Coronary artery (tissue), 2 donors: ENCODE measurements at places on chromosomes 4 and X.

DNA sequence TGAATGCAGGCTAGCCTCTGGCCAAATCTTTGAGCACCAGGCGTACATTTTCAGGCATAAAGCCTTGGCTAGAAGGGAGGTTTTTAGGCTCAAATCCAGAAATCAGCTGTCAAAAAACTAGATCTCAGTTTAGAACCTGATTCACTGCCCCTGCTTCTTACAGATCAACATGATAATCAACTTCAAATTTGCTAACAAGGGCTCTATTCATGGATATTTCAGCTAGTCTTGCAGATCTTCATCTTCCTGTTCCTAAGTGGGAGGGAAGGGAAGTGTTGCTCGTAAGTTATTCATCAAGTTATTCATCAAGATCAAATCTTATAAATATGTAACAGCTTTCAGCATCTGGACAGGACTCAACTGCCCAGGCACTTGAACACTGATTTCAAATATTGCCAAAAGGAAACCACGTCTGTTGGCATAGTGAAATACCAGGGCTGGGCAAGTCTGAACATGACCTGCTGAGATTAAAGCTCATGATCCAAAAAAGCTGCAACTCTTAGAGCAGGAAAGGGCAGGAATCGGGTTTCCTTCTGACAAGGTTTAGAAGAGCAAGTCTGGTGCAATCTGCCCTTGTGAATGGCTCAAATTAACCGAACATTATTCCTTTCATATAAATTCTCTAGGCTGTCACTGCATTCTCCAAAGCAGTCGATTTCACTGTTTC lies 200.3 kb downstream of the PDGFC start:
- DNase-seq, result no peak

GRCh38 chr4:72119946-72120345 lies 88.1 kb downstream of the NPFFR2 start:
- DNase-seq, result no peak

GRCh38 chr4:124179506-124180186 lies 532.9 kb downstream of the ANKRD50 start:
- DNase-seq, result no peak

DNA sequence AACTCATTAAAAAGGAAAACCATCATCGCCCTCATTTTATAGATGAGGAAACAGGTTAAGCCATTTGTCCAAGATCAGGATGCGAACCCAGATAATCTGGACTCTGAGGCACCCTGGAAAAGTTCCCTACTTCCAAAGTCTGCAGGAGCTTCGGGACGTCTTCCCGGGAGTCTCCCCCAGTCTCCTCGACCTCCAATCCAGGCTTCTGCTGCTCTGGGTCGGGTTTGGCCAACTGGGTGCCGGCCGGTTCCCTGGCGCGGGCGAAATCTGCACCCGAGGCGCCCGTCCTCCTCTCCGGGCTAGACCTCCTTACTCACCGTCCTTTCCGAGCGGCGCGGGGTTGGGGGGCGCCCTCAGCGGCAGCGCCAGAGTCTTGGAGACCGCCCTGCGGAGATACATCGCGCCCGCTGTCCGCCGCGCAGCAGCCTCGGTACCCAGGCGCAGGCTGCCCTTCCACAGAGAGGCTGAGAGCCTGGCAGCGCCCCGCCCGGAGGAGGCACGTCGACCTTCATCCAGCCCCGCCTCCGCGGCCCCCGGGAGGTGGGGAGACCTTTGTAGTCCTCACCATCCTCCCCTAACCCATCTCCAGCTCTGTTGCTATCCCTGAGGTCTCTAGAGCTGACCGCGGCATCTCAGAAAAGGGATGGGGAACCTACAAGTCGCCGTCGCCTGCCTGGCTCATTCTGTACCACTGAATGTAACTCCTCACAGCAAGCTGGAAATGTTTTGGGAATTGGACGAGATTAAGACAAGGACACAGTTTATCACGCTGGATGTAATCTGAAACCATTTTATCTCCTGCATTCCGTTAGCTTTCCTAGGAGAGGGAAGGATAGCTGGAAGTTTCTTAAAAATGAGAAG lies at the start of gene MGARP:
MGARP (minus strand) TSS at position 466 of the 861 bp plus-strand sequence; CDS start at position 399, 67 bp downstream.
- DNase-seq, result no peak

DNA sequence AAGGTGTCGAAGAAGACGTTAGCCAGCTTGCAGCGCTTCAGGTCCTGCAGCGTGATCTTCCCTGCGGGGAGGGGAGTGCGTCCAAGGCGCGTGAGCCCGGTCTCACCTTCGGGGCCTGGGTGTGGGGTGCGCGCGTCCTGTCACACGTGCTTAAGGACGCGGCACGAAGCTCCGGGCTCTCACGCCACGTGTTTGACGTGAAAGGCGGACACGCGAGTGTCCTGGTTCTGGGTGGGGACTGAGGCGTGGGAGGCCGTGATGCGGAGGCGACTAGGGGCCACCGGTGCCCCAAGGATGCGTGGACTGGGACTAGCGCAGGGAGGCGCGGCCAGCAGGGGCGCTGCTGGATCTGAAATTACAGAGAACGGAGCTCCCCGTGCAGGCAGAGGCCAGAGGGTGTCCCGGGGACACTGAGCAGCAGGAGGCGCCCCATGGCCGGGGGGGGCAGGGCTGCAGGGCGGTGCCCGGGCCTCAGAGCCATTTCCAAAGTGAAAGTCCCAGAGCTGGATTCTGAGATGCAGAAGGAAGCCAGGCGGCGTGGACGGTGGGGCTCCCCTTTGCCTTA lies 20.3 kb upstream of the GTPBP6 start:
- DNase-seq, result no peak

- DNase-seq, result no peak
Observed at GRCh38 chrX:100512471-100512870, 72.3 kb upstream of the TNMD start.

DNA sequence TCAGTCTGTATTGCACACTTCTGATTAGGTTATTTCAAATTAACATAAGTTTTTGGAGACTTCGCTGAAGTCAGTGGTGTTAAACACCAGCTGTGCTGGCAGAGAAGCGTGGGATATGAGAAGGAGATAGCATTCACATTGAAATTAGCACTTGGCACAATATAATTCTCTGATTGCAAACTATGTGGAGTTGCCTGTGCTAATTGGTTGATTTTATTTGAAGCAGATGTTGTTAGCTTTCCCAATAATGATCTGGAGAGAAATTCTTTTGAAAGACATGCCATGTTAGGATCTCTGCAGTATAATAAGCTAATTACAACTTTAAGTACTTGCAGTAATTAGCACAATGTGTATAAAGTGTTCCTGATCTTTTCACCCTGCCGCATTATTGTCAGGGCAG lies 367.4 kb upstream of the ARX start:
- DNase-seq, result no peak

DNA sequence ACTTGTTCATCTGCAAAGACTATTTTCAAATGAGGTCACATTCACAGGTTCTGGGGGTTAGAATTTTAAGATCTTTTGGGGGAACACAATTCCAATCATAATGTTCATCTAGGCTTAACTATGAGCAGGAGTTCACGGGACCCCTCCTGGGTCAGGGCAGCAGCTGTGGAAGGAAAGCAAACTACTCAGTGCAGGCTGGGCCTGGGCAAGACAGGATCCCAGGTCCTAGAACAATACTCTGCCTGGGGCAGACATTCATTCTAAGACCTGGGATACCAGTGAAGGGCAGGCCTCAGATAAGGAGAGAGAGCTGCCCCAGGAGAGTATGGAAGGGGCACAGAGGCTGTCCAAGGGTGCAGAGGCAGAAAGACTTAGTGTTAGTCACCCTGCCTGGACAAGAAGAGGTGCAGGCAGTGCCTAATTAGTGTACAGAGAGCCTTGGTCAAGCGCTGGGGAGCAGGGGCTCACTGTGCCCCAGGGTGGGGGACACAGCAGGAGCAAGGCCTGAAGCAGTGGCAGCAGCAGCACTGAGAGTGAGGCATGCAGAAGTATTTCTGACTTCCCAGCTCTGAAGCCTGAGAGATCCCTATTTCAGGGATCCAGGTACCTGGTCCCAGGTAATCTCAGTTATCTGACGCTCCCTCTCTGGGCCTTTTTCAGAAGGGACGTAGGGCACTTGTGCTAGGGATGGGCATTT lies 123.0 kb upstream of the MAMLD1 start:
- peak; percentile 16 for DNase-seq

GRCh38 chrX:131262200-131262599 lies 26.9 kb downstream of the IGSF1 start:
- DNase-seq, result no peak

DNA sequence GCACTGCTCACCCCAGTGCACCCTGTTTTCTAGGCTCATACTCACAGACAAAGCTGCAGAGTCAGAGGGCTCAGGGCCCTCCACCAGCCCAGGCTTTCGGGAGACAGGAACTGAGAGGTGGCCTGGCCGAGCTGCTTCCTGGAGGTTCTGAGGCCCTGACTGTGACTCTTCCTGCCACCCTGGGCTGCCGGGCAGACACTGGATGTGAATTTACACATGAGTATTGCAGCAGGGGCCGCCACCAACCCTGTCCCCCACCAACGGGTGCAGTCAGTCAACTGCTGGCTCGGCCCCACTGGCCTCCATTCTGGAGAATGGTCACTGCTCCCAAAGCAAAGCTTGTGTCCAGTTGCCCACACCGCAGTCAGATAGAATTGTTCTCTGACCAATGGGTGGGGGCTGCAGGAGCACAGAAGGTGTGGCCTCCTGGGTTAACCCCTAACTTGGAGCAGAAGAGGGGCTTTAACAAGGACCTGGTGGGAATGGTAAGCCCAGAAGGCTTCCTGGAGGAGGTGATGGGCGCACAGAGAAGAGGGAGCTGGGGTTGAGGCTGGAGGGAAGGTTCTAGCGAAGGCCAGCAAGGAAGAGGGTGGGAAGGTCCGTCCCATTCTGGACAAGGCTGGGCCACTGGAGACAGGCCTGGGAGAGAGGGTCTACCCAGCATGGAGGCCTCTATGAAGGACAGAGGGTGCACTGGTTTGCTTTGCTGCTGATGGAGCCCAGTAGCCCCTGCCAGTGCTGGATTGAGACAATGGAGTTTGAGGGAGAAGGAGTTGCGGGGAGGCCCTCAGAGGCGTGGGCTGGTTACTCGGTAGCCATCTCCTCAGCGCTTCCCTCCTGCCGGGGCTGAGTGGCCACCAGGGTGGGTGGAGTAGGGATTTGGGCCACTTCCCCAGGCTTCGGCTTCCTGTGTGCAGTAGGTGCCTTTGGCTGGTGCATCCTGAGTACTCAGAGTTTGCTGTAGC lies 135.3 kb downstream of the CPZ start:
- DNase-seq, result peak; percentile 31
